ENCODE measurements at places on chromosomes 11 and 22.

DNA sequence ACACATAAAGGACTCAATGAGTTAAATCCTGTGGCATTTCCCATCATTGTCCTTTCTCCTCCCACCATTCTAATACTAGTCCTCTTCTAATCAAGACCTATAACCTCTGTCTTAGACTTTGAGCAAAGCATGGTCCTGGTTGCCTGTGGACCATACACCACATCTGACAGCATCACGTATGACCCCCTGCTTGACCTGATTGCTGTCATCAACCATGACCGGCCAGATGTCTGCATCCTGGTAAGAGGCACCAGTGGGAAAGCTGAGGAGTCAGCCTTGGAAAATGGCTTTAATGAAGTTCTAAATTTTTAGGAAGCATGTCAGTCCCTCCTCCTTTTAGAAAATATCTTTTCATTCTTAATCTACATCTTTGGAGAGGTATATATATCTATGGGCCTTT lies 25.8 kb downstream of the POLA2 start:
- DNase-seq, result no peak

DNA sequence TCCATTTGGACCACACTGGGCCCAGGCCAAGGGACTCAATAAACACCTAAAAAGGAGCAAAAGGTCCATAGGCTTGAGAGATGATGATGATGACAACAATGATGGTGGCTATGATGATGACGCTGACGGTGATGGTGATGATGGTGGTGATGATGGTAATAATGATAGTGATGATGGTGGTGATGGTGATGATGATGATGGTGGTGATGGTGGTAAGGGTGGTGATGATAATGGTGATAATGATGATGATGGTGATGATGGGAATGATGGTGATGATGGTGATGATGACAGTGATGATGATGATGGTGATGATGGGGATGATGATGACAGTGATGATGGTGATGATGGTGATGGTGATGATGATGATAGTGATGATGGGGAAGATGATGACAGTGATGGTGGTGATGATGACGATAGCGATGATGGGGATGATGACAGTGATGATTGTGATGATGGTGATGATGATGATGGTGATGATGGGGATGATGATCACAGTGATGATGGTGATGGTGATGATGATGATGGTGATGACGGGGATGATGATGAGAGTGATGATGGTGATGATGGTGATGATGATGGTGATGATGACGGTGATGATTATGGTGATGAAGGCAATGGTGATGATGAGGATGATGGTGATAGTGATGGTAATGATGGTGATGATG lies 7.1 kb upstream of the RASD2 start:
- no peak for DNase-seq

- no peak for DNase-seq
Observed at GRCh38 chr11:45091563-45092403, 54.7 kb upstream of the PRDM11 start.

DNA sequence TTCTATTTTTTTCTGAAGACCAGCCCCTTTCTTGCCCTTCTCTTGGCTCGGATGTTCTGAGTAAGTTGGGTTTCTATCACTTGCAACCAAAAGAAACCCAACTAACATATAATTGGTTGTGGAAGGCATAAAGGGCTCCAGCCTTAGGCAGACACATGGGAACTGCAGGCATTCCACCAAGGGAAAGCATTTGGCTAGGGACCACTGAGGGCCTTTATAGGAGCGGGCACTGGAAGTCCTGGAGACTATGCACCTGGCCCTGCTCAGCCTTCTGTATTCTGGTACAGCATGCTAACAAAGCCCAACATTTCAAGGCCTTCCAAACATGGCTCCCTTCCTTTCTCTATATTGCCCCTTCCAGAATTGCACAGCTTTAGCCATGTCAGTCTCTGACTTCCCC lies 17.6 kb upstream of the LMO1 start:
- no peak for DNase-seq

- no peak for DNase-seq
Observed at GRCh38 chr22:50074056-50074455, 11.2 kb downstream of the MLC1 start.

DNA sequence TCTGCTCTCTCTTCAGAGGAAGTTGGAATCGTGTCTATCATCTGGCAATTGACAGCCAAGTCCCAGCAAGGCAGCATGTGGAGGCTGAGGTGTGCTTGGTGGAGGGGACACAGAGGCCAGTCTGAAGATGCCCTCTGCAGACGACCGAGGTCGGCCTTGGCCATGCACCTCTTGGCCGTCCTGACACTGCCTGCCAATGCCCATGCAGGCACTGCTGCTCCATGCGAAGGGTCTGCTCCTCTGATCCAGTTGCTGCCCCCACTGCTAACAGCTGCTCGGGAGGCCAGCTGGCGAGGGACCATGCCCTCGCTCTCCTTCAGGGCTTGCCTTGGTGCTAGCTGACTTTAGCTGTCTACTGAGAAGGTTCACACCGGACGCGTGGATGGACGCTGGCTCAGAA lies 527.9 kb downstream of the OPCML start:
- DNase-seq, result no peak

GRCh38 chr22:42473484-42474193 lies 41.4 kb upstream of the NFAM1 start:
- no peak for DNase-seq

DNA sequence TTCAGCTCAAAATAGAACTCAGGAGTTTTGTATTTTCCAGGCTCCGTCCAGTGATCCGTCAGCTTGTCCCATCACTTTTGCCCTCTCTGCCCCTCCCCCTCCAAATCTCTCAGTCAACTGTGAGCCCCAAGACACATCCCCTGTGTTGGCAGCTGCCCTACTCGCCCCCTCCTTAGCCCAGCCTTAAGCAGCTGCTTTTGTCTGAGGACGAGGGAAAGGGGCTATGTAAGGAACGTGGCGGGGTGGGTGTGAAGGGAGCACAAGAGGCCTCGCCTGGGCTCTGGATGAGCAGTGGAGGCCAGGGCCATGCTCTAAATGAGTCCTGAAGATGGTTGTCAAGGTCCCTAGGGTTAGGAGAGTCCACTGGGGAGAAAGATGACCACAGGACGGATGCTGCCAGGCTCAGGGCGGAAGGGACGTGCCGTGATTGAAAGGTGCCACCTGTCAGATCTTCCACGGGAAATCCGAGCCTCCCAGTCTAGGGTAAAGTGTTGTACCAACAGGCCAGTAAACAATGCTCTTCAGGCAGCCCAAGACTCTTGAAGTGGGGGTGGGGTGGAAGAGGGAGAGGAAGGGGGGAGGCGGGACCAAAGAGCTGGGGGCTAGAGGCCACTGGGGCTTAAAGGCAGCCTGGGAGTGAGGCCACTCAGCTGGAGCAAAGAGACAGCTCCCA lies at the start of gene SMTNL1:
Gene SMTNL1 (plus strand): TSS at position 649 of the 673 bp plus-strand sequence. CDS start 5,048 bp downstream, outside the sequence.
- DNase-seq, result no peak

DNA sequence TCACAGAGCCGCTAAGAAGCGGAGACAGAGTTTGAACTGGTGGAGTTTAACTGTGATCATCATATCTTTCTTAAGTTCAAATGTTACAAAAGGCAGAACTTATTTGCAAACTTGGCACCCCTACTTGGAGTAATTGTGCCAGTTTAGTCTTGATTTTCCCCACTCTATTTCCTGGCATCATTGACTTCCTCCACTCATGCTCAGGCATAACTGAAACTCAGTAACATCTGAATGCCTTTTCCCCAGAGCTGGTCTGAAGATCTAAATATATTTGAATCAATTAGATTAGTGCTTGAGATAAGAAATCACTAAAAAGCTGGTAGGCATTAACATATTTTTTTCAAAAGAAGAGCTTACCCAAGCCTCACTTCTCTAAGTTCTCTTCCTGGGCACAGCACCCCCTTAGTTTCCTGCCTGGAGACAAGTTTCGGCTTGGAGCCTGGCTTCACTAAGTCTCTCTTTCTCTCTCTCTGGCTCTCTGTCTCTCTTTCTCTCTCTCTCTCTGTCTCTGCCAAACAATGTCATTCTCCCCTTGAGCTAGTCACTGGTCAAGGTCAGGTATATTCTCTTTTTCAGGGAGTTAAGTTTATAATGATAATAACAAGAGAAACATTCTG lies 190.8 kb downstream of the LUZP2 start:
- DNase-seq, result no peak

GRCh38 chr11:134146598-134146997 lies 77.2 kb downstream of the NCAPD3 start:
- DNase-seq, result no peak

DNA sequence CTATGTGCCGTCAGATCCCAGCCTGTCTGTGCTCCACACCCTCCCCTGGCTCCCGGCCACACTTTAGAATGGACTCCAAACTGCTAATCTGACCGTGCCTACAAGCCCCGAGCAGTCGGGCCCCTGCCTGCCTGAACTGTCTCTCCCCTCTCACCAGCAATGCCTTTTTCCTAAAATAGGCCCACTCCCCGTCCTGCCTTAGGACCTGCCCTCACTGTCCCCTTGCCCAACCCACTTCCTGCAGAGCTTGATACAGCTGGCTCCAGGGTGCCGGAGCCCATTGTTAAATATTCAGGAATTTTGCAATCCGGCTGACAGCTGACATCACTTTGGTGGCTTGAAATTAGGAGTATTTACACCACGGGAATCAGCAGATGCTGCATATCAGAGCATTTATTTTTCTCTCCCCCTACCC lies 21.4 kb downstream of the MN1 start:
- no peak for DNase-seq

DNA sequence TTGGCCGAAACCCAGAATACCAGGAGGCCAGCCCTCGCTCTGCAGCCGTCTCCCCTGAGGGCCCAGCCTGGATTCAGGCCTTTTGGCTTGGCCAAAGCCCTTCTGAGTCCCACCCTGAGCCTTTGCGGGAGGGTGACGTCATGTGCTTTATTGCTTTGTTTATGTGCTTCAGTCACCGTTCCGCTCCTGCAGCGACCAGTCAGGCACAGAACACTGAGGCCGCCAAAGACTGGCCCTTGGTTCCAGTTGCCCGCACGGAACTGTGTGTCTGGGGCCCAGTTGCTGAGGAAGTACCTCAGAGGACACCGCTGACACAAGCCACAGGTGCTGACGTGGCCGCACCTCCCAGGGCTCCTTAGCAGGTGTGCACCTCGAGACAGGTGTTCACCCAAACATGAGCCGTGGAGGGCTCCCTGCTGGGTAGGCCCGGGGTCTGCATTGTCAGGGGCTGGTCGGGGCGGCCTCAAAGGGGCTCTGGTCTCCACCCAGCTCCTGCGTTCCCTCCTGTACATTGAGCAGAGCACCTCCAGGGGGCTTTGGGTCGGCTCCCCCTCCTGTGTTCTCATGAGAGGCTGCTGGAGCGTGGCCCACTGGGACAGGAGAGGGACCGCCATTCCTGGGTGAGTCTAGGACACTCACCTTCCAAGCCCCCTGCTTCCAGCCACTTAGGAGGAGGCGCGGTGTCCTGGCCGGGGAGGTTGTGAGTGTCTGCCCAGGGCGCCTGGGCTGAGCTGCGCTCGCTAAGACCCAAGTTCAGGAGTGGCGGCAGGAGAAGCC lies 376.8 kb downstream of the TBC1D22A start:
- DNase-seq, result no peak

DNA sequence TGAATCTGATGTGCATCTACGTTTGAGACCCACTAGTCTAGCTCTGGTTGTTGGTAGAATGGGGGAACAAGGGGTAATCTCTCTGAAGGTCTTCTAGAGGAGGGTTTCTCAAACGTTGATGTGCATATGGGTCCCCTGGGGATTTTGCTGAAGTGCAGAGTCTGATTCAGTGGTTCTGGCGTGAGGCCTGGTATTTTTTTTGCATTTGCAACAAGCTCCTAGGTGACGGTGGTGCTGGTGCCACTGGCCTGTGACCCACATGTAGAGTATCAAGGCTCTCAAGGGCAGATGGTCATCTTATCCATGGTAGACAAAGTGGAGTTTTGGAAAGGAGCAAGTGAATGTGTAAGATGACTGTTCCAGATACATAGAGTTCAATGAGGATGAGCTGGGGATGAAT lies 97.1 kb downstream of the CEP164 start:
- DNase-seq, result no peak

DNA sequence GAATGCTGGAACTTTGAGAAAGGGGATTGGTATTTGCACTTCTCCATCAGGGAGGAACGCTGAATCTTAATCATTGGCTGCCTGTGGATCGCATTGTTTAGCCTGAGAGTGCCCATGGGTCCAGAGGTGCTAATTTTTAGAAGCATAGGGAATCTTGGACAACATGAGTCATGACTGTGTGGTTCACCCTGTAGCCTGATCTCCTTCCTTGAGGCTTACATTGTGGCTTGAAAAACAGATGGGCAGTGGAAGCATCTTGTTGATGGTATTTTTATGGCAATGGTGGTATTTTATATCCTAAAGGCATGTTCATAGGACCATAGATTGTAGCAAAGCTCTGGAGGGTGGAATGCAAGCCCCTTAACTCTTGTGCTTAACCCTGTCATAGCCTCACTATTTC lies 99.2 kb upstream of the DBX1 start:
- no peak for DNase-seq

GRCh38 chr11:60906132-60906972 lies at the start of gene PRPF19:
Gene PRPF19, minus strand, starts transcription at chr11:60906585. Its CDS starts 203 bp downstream, at chr11:60906382.
- DNase-seq, result peak; percentile 95

DNA sequence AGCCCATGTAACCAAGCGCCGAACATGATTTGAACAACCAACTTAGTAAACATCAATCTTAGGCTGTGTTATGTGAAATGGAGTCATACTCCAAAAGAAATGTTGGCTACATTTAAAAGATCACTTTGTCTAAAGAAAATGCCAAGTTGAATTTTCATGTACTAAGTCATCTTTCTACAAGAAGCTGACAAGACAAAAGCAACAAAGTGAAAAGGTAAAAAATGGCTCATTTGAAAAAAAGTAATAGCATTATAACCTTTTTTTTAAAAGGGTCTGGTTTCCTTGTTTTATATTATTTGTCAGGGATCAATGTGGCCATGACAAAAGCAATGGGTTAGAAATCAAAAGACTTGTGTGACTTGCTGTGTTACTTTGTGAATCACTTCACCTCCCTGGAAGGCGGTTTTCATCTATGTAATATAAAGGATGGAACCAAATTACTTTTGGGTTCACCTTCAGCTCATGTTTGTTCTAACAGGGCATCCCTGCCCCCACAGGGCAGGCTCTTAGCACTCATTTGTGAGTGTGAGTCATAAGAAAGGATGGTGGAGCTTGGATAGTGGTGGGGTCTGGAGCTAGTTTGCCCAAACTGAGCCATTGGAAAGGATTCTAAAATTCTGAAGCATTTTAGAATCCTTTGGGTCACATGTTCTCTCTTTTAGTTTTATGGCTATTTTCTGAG lies 131.9 kb upstream of the MTMR2 start:
- no peak for DNase-seq

DNA sequence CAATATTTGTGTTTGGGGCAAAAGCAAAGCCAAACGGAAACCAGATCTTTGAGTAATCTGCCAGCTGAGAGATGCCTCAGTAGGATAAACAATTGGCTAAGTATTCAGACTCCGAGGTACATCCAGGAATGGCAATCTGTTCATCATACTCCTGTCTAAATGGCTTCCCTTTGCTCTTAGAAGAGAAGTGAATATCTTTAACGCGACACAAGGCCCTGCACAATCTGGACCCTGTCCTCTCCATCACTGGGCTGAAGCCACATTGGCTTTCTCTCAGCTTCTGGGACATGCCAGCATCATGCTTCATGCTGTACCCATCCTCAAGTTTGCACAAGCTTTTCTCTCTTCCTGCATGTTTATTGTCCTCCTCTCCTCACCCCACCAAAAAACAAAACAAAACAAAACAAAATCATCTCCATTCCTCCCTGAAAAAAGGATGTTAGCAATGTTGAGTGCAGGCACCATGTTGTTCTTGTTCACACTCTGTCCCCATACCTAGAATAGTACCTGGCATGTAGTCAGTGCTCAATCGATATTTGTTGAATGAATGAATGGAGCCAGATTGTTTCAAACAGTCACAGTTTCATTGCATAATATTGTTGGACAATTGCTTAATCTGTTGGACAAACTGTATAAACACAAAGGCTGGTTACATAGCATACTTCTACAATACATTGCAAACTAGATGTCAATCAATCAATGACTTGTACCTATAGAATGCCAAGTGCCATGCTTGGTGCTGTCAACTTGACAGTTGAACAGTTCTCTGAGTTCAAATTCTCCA lies 38.2 kb upstream of the SESN3 start:
- no peak for DNase-seq
